ENCODE measurements at places on chromosomes 1 and 21.
A peak's percentile ranks its signal among the peaks of the same experiment; 100 is the strongest.

DNA sequence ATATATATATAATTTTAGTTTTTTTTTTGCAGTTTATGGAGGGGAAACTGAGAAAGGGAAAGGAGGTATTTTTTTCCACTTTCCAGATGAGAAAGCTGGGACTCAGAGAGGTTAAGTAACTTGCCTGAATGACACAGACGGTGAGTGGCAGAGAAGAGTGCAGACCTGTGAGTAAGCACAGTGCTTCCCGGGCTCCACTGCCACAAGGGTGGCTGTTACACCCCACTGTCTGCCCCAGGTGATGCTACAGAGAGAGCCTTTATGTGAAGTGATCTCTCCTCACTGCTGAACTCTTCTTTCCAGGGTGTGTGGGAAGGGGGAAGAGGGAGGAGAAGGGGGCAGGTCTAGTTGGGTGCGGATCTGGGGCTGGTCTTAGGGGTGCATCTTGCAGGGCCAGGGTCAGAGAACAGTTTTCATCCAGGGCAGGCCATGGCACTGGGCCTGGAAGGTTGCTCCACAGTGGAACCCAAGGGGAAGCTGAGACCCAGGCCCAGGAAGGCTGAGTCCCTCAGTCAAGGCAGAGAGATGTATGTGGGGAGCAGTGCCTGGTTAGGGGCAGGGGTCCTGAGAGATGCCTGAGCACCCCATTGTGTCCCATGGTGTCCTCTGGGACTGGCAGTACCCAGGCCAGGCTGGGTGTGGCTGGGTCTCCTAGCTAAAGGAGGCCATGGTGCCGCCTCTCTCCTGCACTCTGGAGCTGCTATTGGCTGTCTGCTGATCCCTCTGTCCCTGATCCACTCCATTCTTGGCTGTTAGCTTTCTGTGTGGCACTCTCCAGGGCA lies 357.5 kb downstream of the PTPRU start:
- DNase-seq, result no peak

DNA sequence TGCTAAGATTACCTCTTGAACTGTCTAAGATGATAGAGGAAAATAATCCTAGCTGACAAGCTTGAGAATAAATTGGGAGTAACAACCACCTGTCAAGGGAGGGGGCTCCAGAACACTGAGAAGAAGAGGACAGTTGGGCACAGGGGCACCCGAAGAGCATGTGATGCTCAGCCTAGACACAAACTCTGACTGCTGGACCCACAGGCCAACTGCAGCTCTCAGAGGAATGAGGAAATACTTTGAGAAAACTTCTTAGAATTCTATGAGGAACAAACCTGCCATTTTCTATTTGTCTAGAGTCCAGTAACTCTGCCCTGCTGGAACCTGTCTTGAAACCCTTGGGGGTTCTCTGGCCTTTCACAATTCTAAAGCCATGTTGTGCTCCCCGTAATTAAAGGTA lies 124.1 kb upstream of the KCNK2 start:
- no peak for DNase-seq

DNA sequence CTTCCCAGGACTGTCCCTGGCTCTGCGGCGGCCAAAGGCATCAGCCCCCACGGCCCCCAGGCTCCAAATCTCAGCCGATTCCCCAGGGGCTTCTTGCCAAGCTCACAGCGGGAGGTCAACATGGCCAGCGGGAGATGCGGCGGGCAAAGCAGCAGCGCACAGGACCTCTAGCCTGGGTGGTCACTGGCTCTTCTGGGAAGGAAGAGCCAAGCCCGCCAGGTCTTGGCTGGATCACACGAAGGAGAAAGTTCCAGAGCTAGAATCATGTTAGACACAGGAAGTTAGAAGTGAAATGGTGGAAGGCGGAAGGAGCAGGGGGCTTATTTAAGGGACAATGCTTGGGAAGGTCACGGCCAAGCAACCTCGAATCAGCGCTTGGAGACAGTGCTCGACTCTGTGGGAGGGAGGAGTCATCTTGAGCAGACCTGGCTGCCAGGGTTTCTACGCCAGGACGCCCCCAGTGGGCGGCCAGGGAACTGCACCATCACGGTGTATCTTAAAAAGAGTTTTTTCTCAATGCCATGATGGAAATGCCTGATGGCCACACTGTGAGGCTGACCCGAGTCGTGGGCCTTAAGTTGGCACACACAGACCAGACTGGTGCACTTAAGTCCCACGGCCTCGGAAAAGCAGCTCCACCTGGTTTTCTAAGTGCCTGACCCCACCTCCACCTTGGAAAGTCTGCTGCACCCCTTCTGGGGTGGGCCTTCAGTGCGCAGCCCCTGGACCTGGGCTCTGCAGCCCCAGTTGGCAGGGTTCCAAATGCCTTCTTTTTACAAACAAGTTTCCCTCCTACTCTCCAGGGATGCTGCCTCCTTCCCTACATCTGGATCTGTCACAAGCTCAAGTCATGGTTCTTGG lies 29.3 kb downstream of the SLC66A1 start:
- peak; percentile 29 for DNase-seq

- no peak for DNase-seq
Measured at GRCh38 chr1:179016706-179017382, 8.8 kb upstream of the FAM20B start.

- no peak for DNase-seq
Measured at GRCh38 chr1:146029117-146029516, 7.6 kb upstream of the HJV start.

DNA sequence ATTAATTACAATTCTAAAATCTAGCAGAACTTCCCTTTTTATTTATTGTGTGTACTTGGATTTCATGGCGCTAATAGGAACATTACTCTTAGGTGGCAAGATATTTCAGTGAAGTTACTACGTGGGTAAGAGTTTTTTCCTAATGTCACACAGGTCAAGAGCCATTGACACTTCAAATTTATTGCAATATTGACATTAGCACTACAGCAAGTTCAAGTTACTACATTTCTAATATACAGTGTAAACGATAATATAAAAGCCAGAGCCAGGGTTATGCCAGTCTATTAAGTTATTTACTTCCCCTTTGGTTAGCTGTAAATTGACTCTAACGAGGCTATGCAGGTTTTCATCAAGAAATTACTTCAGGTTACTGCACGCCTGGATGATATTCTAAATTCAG lies 29.7 kb downstream of the CHODL start:
- DNase-seq, result no peak

DNA sequence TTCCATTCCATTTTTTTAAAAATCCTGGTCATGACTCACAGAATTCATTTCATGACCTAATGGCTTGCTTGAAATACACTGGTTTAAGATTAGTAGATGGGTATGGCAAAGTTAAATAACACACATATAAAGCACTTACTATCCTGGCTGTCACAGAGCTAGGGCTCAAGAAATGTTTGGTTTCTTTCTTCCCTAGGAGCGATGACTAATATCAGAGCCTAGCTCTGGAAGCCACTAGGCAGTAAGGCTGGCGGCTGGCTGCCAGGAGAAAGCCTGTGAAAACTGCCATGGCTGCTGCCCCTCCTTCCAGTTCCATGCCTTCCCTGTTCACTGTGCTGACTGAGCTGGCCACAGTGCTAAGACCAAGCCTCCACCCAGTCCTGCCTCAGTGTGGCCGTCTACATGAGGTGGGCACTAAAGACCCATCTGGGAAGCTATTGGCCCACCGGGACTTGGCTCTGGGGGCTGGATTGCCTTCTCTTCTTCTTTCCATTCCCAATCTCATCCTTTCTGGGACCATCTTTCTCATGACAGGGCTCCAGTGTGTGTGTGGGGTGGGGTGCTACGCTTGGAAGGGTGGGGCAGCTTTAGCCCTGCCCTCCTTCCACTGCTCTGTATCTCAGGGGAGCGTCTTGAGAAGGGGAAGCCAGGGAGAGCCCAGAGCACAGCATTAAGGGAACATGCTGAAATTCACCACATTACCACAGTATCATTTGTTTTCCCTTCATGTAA lies 10.8 kb upstream of the ASCL5 start:
- no peak for DNase-seq

DNA sequence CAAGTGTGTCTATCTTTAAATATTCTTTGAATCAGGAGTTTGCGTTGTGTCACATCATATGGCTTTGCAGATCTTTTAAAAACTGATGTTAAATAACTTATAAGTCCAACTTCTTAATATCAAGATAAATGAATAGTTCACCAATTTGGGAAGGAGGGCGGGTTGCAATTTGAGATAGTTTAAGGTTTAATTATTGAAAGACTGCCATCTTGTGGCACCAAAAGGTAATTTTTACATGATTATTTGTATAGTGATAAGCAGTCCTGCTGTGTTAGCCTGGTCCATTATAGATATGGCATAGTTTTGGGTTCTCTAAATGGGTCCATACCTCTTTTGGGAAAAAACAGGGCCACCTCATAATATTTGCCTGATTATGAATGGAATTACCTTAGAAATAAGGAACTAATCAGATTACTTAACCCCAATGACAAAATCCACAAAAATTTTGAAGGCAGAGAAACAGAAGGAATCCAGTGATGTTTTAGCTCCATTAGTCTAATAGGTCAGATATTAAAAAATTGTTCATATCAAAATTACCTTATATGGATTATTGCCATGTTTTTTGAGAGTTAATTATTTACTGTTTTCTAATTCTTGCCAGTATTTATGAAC lies 64.3 kb downstream of the PRKAA2 start:
- peak; percentile 78 for DNase-seq

DNA sequence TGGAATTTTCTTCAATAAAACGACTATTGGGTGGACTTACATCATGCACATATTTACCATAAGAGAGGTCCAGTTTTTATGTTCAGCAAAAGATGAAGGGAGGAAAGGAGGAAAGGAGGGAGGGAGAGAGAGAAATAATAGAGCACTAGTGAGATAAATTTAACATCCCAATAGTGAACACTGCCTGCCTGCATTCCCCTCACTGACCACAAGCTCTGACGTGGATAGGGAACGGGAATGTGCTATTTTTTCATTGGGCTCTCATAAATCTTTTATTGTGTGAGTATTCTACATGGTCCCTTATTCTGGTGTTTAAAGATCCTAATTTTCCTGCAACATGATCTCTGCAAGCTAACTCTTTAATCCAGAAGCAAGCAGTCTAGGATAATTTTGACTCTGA lies 82.1 kb downstream of the TTC3 start:
- no peak for DNase-seq

- DNase-seq, result peak; percentile 89
Measured at GRCh38 chr1:87141556-87141955, 187.1 kb upstream of the LMO4 start.

DNA sequence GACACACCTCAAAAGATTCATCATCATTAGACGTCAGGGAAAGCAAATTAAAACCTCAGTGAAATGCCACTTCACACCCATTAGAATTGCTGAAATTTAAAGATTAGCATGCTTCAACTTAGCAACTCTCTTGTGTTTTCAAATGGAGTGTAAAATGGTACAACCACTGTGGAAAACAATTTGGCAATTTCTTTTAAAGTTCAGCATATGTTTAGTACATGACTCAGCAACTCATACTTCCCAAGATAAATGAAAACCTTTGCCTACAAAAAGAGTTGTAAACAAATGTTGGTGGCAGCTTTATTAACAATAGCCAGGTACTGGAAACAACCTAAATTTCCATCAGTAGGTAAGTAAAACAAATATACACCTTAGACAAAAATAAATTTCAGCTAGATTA lies 42.7 kb downstream of the ST3GAL3 start:
- no peak for DNase-seq

GRCh38 chr1:170776777-170777176 lies 112.8 kb downstream of the PRRX1 start:
- no peak for DNase-seq

- peak; percentile 86 for DNase-seq
Measured at GRCh38 chr1:48061162-48062136, 64.3 kb upstream of the TRABD2B start.

- DNase-seq, result no peak
Measured at GRCh38 chr1:51649593-51650091, 32.8 kb downstream of the OSBPL9 start.

DNA sequence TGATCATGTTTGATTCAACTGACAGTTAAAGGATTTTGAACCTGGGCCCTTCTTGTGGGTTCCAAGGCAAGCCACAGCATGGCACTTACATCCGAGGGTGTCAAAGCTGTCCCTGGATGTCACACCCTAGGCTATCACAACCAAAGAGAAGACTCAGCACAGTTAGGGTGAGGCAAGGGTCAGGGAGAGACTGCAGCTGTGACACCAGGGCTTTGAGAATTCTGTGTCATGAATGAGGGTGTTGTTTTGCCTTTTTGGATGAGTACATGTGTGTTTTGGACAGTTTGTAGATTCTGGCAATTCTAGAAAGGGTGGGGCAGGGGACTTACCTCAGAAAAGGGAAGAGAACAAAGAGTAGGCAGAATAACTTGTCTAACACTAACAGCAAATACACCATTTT lies 37.8 kb upstream of the ZNF326 start:
- no peak for DNase-seq

DNA sequence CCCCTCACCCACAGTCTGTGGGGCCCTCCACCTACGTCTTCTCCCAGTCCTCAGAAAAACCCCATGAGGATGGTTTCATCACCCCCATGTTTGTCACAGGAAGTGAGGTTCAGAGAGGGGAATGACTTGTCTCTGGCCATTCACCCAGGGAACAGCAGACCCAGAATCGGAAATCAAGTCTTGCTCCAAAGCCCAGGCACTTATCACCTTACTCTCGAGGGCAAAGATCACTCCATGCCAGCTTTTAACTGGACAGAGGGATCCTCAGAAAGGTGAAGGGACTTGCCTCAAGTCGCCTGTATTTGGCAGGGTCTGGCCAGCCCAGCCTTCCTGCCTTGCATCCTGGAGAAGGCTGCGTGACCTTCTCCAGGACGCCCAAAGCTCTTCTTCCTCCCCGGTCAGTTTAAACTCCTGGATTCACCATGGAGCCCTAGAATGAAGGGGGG lies 57.9 kb upstream of the SSBP3 start:
- no peak for DNase-seq

- no peak for DNase-seq
Measured at GRCh38 chr1:38923607-38924006, 18.0 kb downstream of the RHBDL2 start.

- DNase-seq, result no peak
Measured at GRCh38 chr1:24711329-24711728, 33.9 kb upstream of the CLIC4 start.

DNA sequence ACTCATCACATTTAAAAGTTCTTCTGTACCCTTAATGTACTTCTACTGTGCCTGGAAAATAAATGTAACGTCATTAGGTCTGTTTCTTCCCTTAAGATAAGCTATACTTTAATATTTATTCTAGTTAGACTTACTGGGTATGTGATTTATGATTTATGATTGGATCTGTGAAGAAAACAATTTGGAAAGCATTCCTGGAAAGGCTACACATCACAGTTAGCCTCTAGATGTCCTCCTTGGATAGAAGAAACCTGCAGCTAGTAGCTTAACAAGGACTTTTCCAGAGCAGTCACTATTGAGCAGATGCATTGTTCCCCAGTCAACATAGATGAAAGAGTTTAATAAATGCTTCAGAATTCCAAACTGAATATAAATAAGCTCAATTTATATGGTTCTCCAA lies 22.2 kb upstream of the ABL2 start:
- no peak for DNase-seq

GRCh38 chr1:113283914-113284313 lies 106.4 kb upstream of the MAGI3 start:
- no peak for DNase-seq

GRCh38 chr1:214271995-214272731 lies 8.8 kb upstream of the SMYD2 start:
- DNase-seq, result no peak

- no peak for DNase-seq
Measured at GRCh38 chr1:33137800-33138199, 44.0 kb downstream of the TRIM62 start.

Measured in NCI-H2029 (cell line).